Activated T-cell treated with anti-CD3 and anti-CD28 coated beads for 48 hours (primary cell): ENCODE measurements at places on chromosomes 3 and 15.

GRCh38 chr15:39095218-39095879 is 485.5 kb upstream of the THBS1 start:
- no peak for DNase-seq

DNA sequence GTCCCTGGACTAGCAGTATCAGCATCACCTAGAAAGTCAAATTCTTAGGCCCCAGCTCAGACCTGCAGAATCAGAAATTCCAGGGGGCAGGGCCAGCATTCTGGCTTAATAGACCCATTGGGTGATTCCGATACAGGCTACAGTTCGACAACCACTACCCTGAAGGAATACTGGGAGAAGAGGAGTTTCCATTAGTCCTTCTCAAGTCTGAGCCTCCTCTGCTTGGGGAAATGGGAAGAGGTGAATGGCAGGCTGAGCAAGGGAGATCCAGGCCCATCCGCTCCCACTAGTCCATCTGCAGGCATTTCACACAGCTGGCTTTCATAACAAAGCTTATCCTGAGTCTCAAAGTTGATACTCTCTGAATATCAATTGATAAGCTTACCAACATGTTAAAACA is 69.1 kb downstream of the MECOM start:
- DNase-seq: no peak

DNA sequence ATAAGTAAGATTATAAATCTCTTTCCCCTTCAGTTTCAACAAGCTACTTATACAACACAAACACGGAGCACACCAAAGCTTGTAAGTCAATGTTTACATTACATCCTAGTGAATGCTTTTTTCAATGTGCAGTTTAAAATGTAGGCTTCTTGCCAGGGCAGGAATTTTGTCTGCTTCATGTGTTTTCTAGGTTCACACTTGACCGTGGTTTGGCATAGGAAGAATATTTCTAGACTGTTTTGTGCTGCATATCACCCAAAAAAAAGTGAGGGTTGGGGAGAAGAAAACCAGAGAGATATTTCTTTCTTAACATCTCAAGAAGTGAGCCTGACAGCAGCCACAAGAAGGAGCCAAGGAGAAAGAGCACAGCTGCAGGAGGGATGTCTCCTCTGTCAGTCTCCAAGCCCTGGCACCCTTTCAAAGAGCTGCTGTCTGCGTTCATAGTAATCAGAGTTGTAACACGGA is 255.8 kb downstream of the MEIS2 start:
- no peak for DNase-seq

DNA sequence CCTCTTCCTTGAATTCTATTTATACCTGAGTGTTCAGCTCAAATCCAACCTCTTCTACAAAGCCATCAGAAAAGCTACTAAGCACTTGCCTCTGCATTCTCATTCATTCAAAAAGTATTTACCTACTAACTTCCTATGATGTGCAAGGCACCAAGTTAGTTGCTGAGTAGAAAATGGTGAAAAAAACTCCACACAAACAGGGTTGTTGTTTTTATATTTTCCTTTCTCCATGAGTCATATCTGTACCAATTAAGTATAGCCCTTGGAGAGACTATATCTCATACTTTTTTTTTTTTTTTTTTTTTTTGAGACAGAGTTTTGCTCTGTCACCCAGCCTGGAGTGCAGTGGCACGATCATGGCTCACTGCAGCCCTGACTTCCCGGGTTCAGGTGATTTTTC is 67.7 kb downstream of the IGF2BP2 start:
- DNase-seq: no peak

DNA sequence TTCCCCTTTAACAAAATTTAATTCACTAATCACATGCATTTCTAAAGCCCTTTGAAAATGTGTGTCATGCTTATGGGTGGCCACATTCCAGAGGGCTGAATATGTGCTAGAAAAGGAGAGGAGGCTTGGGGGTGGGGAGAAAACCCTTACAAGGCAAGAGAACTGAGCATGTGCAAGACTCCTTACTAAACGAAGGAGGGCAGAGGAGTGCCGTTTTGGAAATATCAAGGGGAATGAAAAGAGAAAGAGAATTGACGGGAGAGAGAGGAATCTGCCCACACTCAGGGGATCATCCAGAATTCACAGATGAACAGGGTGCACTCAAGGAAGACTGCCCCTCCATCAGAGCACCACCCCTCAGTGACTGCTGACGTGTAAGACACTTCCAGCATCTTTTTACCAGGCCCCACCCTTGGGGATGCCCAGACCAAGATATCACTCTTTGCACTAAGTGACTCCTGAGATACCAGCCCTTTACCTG is 37.9 kb upstream of the TSC22D2 start:
- no peak for DNase-seq

- DNase-seq: no peak
These were observed 335.1 kb upstream of the THRB start for GRCh38 chr3:24829629-24830229.

DNA sequence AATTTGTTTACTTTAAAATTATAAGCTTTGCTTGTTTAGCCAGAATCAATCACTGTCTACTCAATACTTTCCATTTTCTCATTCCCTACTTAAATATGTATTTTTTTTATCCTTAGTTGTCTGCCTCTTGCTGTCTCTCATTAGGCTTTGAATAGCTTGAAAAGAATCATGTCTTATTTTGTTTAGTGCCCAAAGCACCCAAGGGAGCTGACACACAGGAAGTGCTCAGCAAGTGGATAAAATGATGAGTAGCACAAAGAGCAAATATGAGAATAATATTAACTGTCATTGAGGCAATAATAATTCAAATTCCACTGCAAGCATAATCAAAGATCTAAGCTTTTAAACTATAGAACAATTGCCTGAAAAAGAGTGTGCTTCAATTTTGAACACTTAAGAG is 19.0 kb upstream of the IL1RAP start:
- DNase-seq: no peak
